Skeletal muscle cell (primary cell): ENCODE measurements at places on chromosomes 5 and 9.

DNA sequence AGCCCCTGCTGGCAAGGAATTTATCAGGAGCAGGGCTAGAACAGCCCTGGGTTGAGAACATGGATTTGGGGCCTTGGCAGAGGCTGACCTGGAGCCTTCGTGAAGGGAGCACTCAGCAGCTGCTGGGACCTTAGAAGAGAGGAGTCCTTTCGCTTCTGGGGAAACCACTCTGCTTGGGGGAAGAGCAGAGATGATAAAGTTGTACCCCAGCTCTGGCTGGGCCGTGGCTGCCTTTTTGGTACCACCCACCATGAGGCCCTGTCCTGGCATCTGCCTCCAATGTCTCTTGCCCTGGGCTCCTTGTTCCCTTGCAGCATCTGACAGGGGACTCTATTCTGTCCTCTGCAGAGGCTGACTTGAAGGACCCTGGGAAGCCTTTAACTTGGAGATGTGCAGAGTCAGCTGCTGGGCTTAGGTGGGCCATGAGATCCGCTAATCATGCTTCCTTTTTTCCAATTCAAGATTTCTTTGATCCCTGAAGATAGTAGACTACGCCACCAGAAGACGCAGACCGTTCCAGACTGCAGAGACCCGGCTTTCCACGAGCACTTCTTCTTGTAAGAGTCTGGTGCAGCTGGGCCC is 20.2 kb downstream of the RGS3 start:
- no peak for DNase-seq

- DNase-seq, result no peak
These were observed 36.7 kb downstream of the COL23A1 start for GRCh38 chr5:178553517-178553916.

DNA sequence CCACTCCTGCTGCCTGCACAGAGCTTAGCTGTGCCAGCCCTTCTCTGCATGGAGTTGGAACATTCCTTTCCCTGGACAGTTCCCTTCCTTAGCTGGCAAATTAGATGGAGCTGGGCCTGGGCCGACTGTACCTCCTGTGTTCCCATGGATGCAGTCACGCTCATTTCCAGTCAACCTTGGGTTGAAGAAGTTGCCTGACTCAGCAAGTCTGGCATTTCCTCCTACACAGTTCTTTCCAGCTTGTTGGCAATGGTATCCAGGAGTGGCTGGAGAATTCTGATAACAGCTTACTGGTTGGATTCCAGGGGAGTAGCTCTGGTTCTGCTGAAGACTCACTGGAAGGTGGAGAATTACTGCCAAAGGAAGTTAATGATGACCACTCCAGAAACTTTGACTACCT is 9.2 kb upstream of the TAF1L start:
- DNase-seq, result peak; percentile 50

- DNase-seq, result no peak
These were observed 63.5 kb downstream of the ZNF474 start for GRCh38 chr5:122192497-122193496.

- no peak for DNase-seq
These were observed 107.9 kb upstream of the LARP1 start for GRCh38 chr5:154647114-154647760.

DNA sequence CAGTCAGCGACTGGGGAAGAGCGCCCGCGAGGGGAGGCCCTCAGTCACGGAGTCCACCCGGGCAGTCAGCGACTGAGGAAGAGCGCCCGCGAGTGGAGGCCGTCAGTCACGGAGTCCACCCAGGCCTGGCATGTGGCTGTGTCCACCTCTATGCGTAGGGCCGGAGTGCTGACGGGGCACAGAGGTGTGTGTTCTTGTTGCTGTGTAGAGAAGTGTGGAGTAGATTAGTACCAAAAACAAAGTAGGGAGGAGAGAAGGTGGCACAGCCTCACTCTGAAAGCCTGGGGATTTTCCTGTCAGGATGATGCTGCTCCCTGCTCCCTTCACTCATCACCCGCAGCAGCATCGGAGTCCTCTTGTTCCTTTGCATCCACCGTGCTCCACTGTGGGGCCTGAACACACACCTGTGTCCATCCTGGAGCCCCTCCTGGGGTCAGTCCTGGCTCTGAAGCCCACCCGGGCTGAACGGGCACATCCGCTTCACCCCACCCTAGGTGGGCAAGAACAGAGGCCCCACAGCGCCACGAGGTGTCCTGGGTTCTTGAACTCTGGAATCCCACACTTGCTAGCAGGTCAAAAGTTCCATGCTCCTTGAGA is 37.9 kb downstream of the AHRR start:
- DNase-seq, result no peak

GRCh38 chr5:62143268-62144229 is 162.5 kb upstream of the KIF2A start:
- DNase-seq, result no peak

DNA sequence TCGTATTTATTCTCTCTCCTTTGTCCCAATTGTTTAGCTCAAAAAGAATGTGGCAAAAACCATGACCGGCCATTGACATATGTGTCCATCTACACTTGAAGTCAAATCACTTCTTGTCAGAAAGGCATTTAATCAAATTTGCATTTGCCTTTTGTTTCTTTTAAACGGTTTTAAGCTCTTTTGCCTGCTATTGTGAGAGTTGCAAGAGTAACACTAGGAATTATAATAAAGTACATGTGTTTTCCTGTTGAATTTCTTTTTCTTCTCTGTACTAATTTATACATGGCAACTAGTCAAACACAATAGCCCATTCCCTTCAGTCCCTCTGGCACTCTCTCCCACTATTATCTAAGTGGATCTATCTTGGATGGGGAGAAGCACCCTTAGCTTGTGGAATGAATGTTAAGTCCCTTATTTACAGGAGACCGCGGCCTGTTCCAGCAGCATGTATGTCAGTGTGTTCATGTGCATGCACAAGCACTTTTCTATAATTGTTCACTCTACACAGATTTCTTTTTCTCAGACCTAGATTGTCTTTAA is 3.2 kb downstream of the ADAMTSL1 start:
- no peak for DNase-seq

DNA sequence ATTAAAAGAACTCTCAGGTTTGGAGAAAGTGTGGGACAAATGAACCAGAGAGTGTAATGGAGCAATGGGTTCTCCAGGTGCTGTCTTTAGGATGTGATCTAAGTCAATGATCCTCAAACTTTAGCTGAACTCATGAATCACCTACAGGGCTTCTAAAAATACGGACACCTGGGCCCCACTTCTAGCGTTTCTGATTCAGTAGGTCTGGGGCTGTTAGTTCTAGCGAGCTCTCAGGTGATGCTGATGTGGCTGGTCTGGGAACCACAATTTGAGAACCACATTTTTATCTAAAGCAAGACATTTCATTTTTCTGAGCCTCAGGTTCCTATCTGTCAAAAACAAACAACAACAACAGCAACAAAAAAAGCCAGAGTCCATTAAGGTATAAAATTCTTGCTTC is 35.1 kb upstream of the PCA3 start:
- DNase-seq, result no peak

DNA sequence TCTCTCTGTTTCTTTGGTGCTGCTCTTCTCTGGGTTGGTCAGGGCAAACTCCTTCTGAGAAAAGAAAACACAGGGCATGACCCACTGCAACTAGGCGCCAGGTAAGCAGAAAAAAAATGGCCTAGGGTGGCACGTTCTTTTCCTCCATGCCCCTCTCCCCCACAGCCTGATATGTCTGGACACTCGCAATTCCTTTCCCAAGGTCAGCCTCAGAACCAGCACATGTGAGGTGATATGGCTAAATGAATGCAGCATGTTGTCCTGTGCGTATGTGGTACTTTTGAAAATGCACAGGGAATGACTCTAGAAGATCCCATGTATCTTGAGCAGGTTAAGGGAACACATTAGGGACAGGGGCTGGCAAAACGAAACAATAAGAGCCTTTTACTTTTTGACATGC is 77.0 kb downstream of the SIL1 start:
- no peak for DNase-seq

DNA sequence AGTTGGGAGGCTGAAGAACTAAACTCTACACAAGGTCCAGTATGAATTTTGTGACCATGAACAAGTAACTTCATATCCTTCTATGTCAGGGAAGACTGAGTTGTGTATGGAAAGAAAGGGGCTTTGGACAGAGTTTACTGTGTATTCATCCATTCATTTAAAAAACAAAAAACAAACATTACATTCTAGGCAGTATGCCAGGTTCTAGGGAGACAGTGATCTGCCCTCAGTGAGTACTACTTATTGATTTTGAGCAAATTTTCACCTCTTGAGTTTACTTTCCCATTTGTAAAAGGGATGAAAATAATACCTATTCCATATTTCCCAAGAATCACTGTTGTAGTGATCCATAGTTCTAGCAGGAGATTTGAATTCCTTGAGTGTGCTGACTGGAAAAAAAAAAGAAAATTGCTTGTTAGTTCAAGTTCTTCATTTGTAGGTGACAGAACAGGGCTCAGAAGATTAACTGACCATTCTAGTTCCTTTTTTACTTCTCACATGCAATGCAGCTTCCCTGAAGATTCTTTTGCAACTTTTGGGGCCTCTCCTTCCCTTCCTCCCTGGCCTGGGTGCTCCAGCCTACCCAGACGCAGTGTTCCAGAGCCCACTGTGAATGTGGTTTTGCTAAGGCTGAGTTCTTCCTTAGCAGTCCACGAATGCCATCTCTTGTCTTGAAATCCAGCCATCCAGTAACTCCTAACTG is 2.6 kb upstream of the GAPVD1 start:
- DNase-seq, result no peak

- no peak for DNase-seq
These were observed 71.7 kb downstream of the CACNA1B start for GRCh38 chr9:137949260-137949659.

GRCh38 chr5:9932770-9933169 is 302.6 kb upstream of the TAS2R1 start:
- peak; percentile 34 for DNase-seq

DNA sequence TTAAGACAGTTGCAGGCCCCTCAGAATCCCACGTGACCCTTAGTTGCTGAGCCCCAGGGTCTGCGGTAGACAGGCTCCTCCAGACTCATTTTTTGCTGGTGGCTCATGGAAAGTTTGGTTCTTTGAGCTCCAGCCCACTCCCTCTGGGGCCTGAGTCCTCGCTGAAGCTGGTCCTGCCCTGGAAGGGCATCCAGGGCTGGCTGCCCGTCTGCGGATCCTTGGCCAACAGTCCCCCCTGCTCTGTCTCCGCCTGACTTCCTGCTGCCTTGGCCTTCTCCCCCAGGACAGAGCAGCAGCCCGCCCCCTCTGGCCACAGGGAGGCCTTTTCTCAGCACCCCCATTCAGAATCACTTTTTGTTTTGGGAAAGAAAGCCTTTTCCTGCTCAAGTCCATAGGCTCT is 24.4 kb downstream of the SLC6A7 start:
- peak; percentile 50 for DNase-seq
